ENCODE measurements at places on chromosomes 2 and 18. TPM values are rescaled to one million over a fixed set of nuclear protein-coding genes. Genes with fewer than 3 reads are reported as not detected.

ERMN gene
- polyA plus RNA-seq: 0.28 TPM

FEV gene
- not detected for polyA plus RNA-seq

LRP1B gene
- 0.94 TPM for polyA plus RNA-seq

PRKRA gene
- polyA plus RNA-seq: 54.2 TPM

HOXD9 gene
- 5.0 TPM for polyA plus RNA-seq

CNRIP1 gene
- 28.8 TPM for polyA plus RNA-seq

CCDC74B gene
- polyA plus RNA-seq: 1.8 TPM

TGFA gene
- polyA plus RNA-seq: 0.70 TPM

Data from muscle of back (tissue), 13 donors.